ENCODE measurements at places on chromosomes 16 and 17.

DNA sequence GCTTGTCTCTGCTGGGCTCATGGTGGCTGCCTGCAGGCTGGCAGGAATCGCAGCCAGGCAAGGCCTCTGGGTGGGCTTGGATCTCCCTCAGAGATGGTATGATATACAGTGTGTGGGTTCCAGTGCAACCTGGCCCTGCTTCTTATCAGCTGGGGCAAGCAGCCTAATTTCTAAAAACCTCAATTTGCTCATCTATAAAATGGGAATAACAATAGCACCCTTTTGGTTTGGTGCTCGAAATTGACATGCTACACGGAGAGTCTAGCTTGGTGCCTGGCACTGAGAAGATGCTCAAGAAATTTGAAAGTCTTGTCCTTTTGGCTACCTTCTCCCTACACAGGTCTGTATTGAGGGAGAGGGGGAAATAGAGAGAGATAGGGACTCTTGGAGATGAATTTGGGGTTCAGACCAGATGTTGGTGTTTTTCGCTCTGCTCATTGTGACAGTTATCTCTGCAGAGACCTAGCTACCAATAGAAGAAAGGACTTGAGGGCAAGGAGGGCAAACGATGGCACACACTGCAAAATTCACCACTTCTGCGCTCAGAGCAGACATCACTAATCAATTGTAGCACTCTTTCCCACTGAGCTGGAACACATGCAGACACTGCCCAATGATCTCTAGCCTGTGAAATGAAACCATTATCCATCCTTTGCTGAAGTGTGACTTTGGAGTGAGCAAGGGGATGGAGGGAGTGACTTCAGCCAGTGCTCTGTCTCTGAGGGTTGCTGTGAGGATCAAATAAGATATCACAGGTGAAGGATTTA, 15.6 kb downstream of the BEAN1 start:
- no peak for DNase-seq

- DNase-seq, result no peak
Observed at GRCh38 chr17:14330492-14330962, 29.6 kb downstream of the HS3ST3B1 start.

DNA sequence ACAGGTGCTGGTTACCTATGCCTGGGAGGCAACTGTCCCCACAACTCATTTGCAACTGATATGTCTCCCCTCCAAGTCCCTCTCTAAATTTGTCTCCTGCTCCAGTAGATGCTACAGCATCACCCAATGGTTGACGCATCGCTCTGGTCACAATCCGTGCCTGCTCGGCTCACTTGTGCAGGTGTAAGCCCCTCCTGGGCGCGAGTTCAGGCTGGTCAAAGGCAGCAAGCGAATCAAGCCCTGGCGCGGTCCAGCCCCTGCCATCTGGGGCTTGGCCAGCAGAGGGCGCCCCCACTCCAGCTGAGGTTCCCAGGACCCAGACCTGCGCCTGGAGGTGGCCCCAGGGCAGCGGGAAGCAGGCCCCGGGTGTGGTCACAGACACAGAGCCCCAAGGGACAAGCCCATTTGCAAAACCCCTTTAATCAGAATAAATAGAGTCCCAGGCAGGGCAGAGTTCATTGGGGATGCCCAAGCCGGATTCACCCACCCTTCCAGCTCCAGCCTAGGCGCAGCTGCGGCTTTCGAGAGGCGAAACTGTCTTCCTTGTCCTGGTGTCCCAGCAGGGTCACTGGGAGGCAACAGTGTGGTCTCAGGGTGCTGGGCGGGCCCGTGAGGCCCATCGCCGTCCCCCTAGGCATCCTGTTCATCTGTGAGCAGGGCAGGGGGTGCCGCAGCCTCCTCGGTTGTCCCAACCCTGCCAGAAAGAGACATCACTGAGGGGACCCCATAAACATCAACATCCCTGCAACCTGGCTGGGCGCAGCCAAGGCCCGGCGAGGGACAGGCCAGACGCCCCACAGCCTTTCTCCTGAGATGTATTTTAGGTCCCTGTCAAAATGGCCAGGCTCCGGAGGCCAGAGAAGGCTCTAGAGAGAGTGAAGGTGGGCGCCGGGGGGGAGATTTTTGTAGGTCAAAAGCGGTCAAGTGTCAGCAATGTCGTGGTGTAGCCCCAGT, 15.8 kb downstream of the TMC6 start:
- DNase-seq, result peak; percentile 65

DNA sequence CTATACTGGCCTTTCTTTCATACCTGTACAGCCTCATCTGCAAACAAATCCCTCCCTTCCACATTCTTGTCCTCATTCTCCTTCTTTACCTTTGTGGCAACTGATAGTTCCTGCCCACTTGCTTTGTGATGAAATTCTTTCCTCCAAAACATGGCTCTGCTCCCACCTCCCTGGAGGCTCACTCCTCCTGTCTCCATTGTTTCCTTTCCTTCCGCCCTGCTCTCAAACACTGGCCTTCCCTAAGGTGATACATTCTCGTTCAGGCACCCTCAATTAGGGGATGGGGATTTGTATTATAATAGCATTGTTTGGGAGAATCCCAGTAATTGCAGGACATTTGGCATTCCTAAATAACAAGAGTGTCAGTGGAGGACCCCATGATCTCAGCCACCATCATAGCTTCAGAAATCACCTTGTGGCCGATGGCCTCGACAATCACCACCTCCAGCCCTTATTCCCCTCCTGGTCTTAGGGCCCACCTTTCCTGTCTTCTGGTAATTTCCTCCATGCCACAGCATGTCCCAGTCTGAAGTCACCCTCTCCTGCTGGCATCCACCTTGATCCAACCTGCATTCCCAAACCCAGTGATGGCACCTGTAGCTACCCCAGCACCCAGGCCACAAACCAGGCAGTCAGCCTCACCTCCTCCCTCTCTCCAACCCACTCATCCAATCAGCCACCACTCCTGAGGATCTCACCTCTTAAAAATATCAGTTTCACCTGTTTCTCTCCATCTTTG, 7.9 kb downstream of the UNC119 start:
- no peak for DNase-seq

GRCh38 chr17:49435671-49436029, 21.0 kb upstream of the PHB1 start:
- no peak for DNase-seq

DNA sequence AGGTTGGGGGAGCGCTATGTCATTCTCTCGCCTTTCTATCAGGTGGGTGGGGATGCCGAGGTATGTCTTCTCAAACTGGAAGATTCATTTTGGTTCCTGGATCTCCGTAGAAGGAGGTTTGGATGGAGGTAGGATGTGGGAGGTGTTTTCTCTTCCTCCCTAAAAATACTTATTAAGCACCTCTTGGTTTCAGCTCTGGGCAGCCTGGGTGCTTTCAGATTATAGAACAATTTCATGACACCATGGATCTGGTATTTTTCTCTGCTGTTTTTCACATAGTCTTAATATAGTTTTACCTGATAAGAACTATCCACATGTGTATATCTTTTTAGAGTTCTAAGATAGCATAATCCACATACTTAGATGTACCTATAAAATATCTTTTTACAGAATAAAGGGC, 92.9 kb downstream of the YPEL2 start:
- no peak for DNase-seq

GRCh38 chr16:85401370-85401916, 211.7 kb upstream of the GSE1 start:
- no peak for DNase-seq

- no peak for DNase-seq
Observed at GRCh38 chr16:78763821-78764440, 664.5 kb downstream of the WWOX start.

All from NCI-H1930 (cell line).